ENCODE measurements at places on chromosomes 2 and 18.

- no peak for DNase-seq
Measured at GRCh38 chr18:6017171-6017570, 121.8 kb upstream of the TMEM200C start.

- DNase-seq, result no peak
Measured at GRCh38 chr2:218622606-218623365, 15.1 kb downstream of the PLCD4 start.

DNA sequence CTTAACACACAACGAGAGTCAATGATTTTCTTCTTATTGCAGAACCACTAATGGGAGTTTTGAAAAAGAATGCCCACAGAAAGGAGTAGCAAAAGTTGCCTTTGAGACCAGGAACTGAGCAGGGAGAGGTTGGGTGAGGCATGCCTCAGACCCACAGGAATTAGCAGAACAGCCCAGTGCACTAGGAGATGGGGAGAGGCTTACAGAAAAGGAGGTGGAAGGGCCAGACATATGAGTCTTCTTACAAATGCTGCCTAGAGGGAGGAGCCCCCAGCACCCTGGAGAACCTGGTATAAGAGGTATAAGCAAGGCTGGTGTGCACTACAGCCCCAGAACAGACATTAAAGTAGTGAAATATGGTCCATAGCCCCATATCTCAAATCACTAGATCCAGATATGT, 162.0 kb downstream of the DTNA start:
- DNase-seq, result no peak

GRCh38 chr2:162925595-162925994, 87.0 kb upstream of the KCNH7 start:
- DNase-seq, result no peak

DNA sequence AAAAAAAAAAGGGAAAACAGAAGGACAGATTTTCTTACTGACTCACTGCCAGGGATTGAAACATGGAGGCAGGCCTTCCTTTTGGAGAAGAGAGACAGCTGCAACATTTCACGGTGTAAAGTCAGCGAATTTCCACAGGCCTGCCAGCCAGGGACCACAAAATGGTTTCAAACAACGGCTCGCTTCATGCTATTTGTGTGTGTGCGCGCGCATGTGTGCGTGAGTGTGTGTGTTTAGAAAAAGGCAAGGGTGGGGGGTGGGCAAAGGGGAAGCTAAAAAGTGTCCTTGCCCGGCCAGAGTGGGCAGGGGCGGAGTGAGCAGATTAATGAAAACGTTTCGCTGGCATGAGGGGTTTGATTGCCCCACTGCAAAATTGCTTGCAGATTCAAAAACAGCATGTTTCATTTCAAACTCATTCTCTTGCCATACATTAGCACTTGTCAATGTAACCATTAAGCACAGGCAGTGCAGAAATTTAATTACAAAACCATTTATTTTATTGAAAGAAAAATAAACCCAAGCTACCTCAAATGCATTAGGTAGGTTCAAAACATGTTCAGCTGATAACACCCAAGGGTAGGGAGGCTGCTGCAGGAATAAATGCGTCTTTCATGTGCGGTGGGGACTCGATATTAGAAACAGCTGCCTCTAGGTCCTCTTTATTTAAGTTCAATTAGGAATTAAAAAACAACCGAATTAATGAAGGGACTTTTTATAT, 182.1 kb upstream of the SIX2 start:
- no peak for DNase-seq

- peak; percentile 84 for DNase-seq
Measured at GRCh38 chr2:102033031-102033749, 41.4 kb downstream of the IL1R2 start.

DNA sequence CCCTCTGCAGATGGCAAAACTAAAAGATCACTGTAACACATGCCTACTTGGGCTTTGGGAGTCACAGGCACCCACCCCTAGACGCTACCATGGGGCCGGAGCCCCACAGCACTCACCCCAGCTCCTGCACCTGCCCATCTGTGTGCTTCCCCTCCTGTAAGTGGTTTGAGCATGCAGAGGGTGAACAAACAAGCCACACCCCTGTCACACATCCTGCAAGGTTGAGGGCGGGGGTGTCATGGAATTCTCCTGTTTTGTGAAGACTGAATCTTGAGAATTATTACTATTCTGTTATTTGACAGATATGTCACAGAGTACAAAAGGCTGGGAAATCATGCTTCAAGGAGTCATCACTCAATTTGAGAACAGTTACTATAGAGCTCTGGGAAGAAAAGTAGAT, 60.9 kb downstream of the RFTN2 start:
- DNase-seq, result no peak

- DNase-seq, result no peak
Measured at GRCh38 chr2:233857511-233858141, 3.3 kb upstream of the HJURP start.

GRCh38 chr18:44712025-44712424, 31.3 kb downstream of the SETBP1 start:
- no peak for DNase-seq

DNA sequence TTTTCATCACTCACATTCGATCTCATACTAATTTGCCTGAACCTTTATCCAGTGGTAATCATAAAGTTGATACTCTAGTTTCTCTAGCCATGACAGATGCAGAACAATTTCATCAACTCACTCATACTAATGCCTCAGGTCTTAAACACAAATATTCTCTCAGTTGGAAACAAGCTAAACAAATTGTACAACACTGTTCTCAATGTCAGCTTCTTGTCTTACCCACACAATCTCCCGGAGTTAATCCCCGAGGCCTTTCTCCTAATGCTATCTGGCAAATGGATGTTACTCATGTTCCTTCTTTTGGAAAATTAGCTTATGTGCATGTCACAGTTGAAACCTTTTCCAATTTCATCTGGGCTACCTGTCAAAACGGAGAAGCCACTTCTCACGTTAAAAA, 11.5 kb upstream of the CNOT11 start:
- no peak for DNase-seq

DNA sequence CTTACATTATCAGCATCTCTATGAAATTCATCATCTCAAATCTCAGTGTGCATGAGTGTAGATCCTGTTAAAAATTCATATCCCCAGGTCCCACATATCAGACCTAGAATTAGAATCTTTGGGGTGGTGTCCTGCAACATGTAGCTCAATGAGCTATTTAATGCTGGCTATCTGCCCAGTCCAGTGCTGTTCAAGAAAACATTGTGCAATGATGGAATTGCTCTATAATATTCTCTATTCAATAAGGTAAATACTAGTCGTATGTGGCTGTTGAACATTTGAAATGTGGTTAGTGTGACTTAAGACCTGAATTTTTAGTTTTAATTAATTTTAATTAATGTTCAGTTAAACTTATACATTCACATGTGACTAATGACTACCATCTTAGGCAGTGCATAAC, 127.4 kb downstream of the NOL4 start:
- DNase-seq, result no peak

DNA sequence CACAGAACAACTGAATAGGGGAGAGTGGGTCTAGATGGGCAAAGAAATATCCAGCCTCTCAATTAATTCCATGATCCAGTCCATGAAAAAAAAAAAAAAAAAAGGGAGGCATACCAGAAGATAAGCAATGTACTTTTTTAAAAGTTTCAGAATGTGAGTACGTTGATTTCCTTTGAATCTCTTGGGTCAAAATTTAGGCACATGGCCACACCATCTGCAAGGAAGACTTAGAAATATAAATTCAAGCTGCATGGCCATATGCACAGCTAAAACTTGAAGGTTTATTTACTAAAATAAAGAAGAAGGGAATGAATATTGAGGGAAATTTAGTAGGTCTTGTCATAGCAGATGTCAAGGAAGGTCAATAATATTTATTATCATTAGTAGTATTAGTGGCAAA, 286.5 kb upstream of the CDH7 start:
- DNase-seq, result no peak

GRCh38 chr2:234978466-234979203, 26.8 kb downstream of the SH3BP4 start:
- no peak for DNase-seq

DNA sequence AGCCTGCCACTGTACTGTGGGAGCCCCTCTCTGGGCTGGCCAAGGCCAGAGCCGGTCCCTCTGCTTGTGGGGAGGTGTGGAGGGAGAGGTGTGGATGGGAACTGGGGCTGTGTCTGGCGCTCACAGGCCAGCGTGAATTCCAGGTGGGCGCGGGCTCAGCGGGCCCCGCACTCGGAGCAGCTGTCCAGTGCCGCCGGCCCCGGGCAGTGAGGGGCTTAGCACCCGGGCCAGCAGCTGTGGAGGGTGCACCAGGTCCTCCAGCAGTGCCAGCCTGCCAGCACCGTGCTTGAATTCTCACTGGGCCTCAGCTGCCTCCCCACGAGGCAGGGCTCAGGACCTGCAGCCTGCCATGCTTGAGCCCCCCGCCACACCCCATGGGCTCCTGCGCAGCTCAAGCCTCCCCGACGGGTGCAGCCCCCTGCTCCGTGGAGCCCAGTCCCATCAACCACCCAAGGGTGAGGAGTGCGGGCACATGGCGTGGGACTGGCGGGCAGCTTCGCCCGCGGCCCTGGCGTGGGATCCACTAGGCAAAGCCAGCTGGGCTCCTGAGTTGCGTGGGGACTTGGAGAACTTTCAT, 69.5 kb upstream of the ABCA12 start:
- DNase-seq, result no peak

DNA sequence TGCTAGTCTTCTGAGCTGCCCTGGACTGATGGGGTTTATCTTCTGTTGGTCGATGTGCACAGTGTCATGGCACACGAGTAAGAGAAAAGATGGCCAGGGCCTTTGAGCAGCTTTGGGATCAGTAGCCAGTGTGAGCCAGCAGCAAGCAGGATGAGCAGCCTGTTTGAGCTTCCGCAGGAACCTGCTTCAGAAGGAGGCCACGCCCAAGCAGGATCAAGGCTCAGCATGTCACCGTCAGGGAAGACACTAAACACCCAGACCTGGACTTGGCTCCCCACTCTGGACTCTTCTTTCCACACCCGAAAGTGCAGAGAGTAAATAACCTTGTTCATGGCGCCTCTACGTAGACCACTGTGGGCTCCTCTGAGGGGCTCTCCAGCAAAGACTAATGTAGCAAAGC, 25.2 kb upstream of the ASB1 start:
- no peak for DNase-seq

- peak; percentile 59 for DNase-seq
Measured at GRCh38 chr2:237456200-237456843, 30.7 kb upstream of the MLPH start.

- DNase-seq, result no peak
Measured at GRCh38 chr2:23824777-23825212, 102.1 kb downstream of the ATAD2B start.

DNA sequence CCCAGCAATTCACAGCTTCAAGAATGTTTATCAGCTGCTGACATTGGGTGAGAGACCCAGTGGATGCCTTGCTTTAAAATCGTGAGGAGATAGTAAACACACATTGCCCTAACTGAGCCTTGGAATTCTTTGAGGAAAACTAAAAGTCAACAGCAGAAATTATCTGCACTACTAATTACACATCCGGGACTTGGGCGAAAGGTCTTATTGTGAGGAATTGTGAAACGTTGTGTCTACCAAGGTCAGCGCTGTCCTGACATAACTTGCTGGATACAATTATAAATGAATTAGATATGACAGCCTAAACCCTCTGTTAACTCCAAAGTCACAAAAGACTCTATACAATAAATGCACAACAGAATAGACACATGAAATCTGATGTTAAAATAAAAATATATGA, 121.4 kb downstream of the ST6GAL2 start:
- no peak for DNase-seq

DNA sequence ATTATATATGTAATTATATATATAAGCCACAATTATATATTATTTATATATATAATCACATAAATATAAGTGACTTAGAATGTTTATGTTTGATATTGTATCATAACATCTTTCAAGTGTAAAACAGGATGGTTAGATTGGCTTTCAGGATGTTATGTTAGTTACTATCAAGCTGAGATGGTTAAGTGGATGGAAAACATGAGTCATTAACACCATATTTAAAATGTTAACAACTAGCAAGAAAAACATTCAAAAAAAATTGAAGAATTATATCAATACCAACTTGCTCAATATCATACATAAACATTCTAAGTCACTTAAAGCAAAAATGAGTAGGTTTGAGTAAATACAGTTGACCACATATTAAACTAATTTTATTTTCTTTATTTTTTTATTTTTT, 21.8 kb upstream of the RAB27B start:
- DNase-seq, result no peak

GRCh38 chr2:88234760-88235159, 64.6 kb downstream of the THNSL2 start:
- no peak for DNase-seq

GRCh38 chr2:146681991-146682390, 1162.8 kb upstream of the ACVR2A start:
- DNase-seq, result no peak

- DNase-seq, result no peak
Measured at GRCh38 chr2:180524499-180524898, 455.9 kb upstream of the UBE2E3 start.

DNA sequence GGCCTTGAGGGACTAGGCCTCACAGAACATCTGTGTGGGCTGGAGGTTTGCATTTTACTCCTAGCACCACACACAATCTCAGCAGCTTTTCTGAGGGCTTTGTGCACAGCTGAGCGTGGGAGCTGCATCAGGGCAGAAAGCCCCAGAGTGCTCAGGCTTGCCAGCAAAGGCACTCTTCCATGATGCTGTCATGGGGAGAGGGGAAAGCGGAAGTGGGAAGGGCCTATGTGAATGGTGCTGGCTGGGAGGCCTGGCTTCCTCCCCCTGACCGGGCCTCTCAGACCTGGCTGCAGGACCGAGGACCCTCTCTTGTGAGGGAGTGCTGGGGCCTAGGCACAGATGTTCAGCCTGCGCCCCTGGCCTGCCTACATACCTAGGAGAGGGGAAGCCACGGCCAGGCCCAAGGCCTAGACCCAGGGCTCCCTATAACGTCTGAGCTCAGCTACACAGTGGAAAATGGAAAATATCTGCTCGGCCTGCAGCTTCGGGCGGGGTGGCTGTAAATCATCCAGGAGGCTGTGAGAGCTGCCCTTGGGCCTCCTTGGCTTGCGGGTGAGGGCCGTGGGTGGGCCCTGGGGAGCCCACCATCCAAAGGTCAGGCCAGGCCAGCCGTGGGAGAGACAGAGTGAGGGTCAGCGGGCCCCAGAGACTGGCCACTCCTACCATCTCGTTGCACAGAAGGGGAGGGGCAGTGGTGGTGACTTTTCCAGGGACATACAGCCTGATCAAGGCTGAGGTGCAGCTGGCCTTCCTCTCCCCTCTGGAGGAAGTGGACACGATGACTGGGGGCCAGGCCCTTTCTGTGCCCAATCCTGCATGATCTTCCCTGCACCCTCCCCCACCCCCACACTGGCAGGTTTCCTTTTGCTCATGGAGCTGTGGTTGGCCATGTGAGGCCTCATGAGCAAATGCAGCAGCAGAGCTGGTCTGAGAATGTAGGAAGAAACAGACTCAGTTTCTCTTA, 22.8 kb downstream of the GLI2 start:
- peak; percentile 87 for DNase-seq

- no peak for DNase-seq
Measured at GRCh38 chr2:234372506-234372905, 124.4 kb downstream of the ARL4C start.

GRCh38 chr18:61635901-61636528, 256.8 kb downstream of the RNF152 start:
- no peak for DNase-seq

- DNase-seq, result no peak
Measured at GRCh38 chr18:55221622-55222021, 262.4 kb upstream of the CCDC68 start.

GRCh38 chr2:226187616-226188015, 612.0 kb downstream of the IRS1 start:
- peak; percentile 41 for DNase-seq

- no peak for DNase-seq
Measured at GRCh38 chr2:12062053-12062395, 315.6 kb downstream of the LPIN1 start.

GRCh38 chr18:5250603-5251002, 44.9 kb downstream of the ZBTB14 start:
- DNase-seq, result no peak

GRCh38 chr2:44515416-44515815, 153.7 kb downstream of the CAMKMT start:
- DNase-seq, result no peak
